ENCODE measurements at places on chromosomes 1 and 21.

DNA sequence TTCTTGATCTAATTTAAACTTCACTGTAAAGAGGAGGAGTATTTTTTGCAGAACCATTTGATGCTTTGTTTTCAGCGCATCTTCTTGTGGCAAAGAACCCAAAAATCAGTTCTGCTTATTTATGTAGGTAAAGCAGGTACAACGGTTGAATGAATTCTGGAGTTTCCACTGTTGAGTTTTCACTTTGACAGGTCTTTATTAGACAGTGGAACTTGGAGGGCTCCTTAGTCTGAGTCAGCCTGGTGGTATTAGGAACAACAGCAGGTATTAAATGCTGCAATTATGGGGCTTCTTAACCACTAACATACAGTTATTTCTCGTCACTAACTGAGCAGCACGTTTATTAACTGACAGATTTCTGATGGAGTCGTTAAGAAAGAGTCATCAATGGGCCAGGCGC is 1.2 kb downstream of the LRIG2 start:
- DNase-seq, result no peak

DNA sequence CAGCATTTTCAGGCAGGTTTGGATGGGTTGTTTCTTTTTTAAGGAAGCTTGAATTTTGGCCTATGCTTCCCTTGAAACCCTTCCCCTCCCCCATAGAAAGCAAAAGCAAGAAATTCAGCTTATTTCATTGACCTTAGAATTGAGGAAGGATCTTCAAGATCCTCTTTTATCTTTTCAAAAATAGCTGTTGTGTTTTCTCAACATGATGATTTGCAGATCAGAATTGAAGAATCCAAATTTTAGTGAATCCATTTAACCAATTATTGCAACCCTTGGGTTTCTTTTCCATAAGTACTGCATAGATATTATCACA is 73.7 kb downstream of the LRRC8C start:
- no peak for DNase-seq

DNA sequence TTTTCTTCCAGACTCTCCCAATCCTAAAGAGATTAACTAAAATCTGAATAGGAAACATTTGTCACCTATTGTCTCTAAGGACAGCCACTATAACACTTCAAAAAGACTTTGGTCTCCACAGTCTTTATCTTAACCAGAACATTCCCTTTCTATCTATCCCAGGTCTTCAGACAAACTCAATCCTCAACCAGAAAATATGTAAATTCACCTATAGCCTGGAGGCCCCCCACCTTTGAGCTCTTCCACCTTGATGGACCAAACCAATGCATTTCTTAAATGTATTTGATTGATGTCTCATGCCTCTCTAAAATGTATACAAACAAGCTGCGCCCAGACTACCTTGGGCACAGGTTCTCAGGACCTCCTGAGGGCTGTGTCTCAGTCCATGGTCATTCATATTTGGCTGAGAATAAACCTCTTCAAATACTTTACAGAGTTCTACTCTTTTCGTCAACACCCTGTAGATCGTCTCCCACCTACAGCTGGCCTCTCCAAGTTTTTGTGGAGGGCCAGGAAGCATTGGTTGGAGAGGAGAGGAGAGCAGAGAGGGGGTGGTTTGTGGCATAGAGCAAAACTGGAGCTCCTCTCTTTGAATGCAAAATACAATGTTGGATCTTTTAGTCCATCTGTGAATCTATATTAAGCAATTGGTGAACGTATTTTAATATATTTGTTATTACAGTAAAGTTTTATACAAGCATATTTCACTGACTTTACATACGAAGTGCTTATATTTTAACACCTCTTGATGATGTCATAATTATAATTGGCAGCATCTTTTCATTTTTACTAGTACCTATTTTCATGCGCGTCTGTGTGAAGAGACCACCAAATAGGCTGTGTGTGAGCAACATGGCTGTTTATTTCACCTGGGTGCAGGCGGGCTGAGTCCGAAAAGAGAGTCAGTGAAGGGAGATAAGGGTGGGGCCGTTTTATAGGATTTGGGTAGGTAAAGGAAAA is 230.7 kb upstream of the DUSP10 start:
- DNase-seq, result no peak

DNA sequence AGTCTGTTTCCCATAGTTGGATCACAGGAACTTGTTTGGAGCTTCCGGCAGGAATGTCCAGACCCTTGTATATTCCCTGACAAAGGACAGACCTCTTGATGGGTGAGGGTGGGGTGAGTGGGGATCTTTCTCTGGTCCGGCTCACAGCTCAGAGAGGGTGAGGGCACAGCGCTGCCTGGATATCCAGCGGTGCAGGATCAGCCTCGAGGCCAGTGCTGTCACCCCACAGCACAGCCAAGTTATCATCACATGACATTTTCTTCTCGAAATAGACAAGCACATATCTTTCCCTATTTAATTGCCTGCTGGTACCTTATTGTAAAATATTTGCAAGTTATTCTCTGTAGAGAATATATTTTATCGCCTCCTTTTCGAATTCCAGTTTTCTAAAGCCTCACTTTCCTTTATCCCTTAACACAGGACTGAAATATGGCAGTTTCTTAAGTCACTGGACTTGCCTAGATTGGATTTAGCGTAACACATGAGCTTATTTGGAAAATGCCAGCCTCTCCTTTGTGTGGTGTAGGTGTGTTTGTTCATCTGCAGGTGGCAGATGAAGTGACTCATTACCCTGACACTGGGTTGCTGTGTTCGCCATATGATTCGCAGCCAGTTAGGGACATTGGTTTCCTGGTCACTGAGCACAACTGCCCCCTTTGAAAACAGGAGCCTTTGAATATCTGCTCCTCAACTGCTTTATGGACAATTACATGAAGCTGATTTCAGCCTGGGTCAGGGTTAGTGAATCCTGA is 21.4 kb downstream of the CLIC6 start:
- DNase-seq, result no peak

DNA sequence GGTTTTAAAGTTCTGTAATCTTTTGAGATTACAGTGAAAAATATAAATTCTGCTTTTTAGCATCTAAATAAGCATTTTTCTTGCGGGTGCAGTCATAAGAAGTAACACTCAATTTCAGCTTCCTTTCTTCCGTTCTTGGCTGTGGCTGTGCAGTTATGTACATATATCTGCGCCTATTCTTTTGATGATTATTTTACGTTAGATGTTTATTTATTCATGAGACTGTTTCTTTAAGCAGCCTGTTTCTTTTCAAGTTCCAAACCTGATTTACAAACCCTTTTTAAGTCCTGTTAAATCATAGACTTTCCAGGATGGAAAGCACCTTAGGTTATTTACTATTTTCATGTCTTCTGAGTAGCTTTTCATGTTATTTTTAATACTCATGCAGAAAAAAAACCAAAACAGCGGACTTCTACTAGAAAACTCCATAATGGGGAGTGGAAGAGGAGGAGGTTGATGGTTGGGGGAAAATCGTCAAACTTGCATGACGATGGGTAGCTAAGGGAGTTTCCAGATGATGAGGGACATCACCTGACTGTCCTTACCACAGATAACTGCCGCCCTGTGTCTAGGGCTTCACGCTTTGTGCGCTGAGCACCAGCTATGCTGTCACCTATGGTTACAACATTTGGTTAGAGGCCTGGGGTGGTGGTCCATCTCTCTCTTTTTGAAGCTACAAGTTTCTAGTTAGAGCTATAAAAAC is 2.6 kb downstream of the PRDM2 start:
- DNase-seq, result peak; percentile 65

DNA sequence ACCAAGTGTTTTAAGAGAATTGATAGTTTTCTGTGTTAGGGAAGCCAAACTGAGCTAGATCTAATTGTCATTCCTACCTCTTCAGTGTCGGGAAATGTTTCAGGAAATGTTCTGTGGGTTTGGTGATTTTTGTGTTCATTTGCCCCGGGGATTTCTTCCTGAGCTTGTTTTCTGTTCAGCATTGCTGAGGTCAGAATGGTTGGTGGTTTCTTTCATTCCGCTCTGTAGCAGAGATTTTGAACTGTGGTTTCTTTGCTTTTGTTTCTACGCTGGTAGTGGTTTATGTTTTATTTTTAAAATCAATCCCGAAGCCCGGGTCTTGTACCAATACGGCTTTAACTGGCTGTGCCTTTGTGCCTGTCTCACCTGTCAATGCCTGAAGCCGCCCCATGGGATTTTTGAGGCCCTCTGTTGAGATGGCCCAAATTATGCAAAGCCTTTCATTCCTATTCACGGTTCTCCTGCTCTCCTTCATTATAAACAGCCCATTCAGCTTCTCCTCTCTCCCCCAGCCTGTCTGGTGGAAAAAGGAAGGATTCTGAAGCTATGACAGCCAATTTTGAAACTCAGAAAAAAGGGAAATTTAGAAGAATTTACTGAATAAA is 417.2 kb upstream of the KAZN start:
- no peak for DNase-seq

GRCh38 chr1:154609398-154610380 is 1.7 kb upstream of the ADAR start:
- DNase-seq, result peak; percentile 72

GRCh38 chr21:35083246-35083645 is 34.1 kb upstream of the RUNX1 start:
- no peak for DNase-seq

DNA sequence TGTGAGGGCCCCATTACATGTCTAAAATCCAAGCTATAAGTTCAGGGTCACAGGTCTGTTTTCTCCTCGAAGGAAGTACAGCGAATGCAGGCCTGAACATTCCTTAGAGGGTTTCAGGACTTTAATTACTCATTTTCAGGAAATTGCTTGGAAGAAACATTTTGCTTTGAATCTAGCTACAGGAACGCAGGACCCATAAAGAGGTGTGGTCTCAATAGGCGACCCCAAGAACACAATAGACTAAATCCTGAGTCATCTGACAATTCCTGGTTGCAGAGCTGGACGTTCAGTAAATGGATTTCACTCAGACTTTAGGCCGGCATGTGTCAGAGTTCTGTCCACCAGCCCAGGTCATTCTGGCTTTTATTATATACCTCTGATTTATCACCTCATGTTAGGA is 1.0 kb upstream of the ERG start:
- DNase-seq, result no peak

DNA sequence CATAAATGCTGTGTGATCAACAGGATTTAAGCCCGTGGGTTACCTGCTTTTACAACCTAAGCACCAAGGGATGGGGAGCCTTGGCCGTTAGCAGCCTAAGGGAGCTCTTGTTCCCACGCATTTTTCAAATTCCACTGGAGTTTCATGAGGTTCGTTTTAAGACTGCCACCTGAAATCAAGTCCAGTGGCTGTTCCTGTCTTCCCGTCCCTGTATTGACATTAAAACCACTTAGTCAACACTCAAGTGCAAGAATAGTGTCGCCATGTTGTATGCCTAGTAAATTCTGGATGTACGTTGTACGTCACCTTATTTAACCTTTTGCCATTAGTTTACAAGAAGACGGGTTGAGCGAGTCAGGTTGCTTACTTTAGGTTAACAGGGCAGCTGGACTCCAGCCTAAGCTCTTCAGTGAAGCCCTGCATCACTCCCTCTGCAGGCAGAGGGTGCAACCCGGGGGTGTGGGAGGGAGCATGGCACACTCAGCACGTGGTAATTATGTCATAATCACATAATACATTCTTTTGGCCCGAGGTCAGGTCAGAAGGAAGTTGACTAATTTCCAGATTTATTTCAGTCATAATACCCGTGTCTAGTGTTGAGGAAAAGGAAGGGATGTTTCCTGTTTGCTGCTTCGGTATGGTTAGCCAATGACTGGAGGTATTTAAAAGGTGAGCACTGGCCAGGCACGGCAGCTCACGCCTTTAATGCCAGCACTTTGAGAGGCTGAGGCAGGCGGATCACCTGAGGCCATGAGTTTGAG is 42.5 kb downstream of the CNST start:
- DNase-seq, result peak; percentile 67

DNA sequence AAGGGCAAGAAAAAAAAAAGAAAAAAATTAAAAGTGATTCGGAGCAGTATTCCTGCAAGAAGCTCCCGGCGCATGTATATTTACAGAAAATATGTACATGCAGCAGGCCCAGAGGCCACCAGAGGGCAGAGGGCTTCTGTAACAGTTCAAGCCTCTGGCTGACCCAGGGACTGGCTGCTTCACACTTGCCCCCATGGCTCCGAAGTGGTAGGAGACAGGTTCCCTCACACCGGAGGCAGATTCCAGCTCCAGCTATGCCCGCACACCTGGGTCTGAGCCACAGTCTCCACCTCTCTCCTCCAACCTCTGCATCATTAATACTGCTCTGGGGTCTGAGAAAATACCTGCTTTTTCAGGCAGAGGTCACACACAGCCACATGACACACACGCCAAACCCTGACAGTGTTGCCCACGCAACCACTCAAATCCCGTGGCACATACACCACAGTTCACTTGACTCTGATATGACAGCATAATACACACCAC is 2.2 kb upstream of the ARHGAP30 start:
- DNase-seq, result peak; percentile 75

DNA sequence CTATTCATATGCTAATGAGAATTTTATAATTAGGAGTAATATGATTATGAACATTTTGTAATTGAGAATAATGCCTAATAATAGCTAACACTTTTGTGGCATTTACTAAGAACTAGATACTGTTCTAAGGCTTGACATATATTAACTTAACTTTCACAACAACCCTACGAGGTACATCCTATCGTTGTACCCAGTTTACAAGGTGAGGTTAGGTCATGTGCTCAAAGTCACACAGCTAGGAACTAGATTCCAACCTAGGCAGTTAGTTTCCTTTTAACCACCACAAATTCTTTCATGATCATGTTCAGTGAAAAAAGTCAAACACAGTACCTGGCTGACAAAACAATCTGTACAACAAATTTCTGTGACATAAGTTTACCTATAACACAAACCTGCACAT is 13.0 kb upstream of the ERRFI1 start:
- no peak for DNase-seq

DNA sequence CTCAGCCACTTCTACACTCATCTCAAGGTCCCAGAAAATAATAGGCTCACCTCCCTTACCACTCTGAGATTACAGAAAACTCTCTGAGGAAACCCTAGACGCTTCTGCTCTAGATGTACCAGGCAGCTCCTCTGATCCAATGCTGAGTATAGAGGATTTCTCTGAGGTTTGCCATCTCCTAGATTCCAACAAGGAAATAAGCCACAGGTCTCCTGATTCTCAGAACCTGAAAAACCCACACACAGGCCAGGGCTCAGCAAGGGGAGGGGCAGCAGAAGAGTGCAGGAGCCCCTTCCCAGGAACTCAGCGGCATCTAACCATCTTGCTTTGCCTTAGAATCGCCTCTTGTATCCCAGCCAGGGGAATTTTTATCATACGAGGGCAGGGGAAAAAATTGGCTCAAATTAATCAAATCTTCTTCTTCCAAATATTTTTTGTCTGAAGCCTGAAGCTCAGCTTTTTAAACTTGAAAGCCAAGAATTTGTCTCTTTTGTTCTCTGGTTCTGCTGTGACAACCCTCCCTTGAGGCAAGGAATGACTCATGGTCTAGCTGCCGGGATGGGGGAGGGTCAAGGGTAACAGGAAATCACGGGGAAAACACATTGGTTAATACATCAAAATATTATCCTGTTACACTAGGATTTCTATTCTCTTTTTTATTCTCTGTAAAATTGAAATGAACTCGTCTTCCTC is 30.8 kb downstream of the GORAB start:
- DNase-seq, result no peak

GRCh38 chr1:212575333-212575732 is 33.2 kb upstream of the ATF3 start:
- DNase-seq, result no peak

- no peak for DNase-seq
Measured at GRCh38 chr21:44755227-44755626, 43.9 kb upstream of the TSPEAR start.

GRCh38 chr1:235161685-235162327 is 756 bp upstream of the RBM34 start:
- no peak for DNase-seq
